ENCODE measurements at places on chromosomes 12 and 14. TPM values are rescaled to one million over a fixed set of nuclear protein-coding genes. Genes with fewer than 3 reads are reported as not detected.

DNA sequence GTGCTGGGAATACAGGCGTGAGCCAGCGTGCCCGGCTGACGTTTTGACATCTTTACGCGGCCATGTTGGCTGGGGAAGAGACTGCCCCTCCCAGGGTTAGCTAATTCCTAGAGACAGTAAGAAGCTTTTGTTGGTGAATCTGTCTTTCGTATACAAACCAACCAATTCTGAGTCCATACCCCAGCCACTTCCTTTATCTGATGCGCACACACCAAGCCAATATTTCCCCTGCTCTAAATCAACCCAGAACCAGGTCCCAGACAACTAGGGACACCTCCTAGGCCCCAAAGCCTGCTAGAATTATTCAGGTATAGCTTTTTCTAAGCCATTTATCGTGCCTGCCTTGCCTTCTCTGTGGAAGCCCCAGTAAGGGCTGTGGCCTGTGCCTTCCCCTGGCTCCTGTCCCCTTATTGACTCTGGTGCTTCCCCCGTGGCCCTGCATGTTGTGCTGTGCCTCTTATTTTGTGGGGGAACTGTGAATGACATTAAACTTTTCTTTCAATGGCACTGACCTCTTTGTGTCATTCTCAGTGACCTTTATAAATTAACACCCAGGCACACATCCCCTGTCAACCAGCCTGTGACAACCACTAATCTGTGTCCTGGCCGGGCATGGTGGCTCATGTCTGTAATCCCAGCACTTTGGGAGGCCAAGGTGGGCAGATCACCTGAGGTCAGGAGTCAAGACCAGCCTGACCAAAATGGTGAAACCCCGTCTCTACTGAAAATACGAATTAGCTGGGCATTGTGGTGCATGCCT lies 10.7 kb upstream of the EVL start:
- no peak for ATAC-seq

DNA sequence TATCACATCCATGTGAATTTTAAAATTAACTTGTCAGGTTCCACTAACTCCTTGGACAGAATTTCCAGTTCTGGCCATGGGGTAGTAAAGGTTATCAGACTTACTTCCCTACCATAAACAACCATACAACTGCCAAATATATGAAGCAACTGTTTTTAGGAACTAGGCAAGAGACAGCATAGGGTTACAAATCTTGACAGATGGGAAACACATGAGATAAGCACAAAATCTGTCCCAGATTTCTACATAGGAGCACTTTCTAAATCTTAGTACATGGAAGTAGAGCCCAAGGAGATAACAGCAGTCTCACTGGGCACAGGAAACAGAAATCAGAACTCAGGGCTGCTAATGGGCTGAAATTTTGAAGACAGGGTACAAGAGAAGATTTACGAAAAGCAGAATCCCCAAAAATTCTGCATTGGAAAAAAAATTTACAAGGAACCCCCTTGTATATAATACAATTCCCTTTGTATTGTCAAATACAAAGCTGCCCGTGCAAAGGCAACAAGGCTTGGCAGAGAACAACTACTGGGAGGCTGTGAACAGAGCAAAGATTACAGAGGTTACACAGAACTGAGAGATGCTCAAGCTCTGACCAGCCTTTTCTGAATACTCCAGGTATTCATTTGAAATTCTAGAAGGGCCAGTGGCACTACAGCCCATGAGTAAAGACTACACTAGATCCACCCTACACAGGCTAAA lies 43.2 kb downstream of the GALNT4 start:
- ATAC-seq, result no peak

DNA sequence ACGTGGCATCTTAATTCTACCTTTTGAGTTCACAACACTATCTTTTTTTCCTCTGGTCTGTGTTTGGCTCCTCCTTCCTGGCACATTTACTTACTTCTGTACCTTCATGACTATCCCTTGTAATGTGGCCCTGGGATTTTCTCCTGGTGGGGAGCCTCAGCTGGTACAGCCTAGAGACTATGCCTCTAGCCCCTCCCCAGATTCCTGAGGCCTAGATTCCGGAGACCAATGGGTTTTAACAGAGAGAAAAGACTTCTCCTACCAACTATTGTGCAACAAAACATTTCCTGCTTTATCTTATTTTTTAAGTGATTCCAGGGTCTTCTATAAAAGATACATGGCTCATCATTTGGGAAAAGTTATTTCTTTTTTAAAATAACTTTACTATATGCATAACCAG lies 216.2 kb upstream of the KRR1 start:
- ATAC-seq, result no peak

DNA sequence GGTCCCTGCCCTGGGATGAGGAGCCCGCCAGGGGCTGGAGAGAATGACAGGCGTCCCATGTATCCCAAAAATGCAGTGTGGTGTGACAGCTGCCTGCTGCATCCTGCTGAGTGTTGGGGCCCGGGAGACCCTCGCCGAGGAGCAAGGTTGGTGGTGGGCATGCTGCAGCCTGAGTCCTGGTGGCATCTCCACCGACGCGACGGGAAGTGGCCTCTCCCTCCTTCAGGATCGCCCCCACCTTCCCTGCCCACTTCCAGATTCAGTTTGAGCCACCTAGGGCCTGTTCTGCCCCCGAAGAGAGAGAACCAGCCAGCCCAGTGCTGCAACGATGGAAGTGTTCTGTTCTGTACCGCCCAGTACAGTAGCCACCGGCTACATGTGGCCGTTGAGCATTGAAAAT lies 70.1 kb downstream of the TSPAN9 start:
- ATAC-seq, result no peak

DNA sequence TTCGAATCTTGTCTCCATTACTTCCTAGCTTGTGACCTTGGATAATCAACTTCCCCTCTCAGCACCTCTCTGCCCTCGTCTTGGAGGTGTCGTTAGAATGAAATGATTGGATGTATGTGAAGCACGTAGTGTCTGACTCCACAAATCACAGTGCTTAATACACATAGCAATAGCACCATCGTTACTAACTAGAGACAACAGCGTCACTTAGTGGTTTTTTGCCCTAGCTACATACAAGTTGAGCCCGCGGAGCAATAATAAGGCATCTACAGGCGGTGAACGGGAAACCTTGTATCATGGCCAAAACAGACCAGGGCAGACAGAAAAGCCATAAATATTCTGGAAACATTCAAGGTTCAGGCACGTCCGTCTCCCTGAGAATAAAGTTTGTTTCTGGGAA lies 154.9 kb downstream of the ASCL4 start:
- ATAC-seq, result peak; percentile 31

DNA sequence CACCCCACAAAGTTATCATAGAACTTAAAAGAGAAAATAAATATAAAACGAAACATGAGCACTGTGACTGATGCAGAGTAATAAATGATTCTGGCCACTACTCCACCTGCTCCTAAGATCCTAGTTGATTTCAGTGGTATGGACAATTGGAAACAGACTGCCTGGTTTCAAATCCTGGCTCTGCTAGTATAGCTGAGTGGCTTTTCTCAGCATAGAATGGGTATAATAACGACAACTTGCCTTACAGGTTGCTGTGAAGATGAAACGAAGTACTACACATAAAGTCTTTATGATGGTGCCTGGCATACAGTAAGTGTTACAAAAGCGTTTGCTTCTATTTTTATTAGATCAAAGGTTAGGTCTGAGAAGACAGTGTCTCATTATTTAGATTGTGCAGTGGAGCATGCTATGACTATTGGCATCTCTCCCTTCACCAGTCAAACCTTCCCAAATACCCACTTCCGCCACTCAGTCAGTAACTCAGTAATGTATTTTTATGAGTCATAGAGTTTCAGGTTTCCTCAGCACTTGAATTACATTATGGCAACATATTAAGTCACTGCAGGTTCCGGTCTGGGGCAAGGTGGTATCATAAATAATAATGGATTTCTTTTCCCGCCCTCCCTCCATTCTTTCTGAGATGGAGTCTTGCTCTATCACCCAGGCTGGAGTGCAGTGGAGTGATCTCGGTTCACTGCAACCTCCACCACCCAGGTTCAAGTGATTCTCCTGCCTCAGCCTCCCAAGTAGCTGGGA lies 29.7 kb upstream of the NR2C1 start:
- ATAC-seq, result no peak

GRCh38 chr12:80761838-80762237 lies 45.1 kb downstream of the MYF5 start:
- no peak for ATAC-seq

GRCh38 chr12:4530982-4531586 lies 7.6 kb upstream of the RAD51AP1 start:
- no peak for ATAC-seq

DNA sequence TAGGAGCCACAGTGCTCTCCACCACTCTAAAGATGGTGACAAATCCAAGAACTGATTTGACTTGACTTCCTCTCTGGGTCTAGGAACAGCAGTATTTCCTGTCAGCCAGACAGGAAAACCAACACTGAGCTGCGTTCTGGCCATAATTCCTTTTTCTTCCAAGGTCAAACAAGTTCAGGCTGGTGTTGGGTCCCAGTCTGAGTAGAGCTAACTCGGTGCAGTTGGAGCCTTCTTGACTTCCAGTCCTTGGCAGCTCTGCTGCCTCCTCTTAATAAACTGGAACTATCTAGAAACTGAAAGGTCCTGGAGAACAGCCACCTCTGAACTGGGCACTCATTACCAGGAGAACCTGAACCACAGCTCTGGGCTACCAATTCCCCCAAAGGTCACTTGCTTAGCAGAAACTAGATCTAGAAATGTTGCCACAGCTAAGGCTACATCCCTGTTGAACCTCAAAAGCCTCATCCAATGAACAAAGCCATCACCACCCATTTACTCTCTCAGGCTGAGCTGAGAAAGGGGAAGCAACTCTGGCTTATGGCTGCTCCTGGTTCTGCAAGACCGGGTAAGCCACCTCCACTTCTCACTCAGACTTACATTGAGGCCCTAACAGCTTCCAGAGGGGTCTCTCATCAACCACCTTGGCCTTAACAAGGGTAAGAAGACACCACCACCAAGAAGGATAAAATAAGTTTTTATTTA lies 27.7 kb downstream of the MAX start:
- no peak for ATAC-seq

DNA sequence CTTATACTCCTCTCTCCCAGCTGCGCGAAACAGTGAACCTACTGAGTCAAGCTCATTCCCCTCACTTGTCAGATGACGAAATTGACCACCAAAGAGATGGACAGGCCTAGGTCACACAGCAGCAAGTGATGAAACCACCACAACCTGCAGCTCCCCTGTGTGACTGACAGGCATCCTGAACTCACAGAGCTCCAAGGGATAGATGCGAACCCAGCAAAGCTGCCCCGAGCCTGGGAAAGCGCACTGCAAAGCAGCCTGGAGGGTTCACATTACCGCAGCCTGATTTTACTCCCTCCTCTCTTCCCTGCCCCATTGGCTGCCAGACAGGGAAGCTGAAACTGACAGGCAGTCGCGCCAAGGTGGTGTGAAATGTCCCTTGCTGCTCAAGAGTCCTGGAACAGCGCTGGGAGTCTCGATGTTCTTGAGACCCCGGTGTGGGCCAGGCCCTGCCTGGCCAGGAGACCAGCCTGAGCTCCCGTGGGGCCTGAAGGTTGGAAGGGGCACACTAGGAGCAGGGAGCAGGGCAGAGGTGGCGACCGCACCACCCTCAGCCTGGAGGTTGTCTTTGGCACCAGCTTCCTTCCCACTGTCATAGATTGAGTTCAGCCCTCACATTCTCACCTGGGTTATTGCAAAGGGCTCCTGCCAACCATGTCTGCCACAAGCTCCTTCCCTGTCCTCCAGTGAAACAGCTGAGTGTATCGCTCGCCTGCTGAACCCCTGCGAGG lies 36.3 kb downstream of the SNRNP35 start:
- no peak for ATAC-seq

DNA sequence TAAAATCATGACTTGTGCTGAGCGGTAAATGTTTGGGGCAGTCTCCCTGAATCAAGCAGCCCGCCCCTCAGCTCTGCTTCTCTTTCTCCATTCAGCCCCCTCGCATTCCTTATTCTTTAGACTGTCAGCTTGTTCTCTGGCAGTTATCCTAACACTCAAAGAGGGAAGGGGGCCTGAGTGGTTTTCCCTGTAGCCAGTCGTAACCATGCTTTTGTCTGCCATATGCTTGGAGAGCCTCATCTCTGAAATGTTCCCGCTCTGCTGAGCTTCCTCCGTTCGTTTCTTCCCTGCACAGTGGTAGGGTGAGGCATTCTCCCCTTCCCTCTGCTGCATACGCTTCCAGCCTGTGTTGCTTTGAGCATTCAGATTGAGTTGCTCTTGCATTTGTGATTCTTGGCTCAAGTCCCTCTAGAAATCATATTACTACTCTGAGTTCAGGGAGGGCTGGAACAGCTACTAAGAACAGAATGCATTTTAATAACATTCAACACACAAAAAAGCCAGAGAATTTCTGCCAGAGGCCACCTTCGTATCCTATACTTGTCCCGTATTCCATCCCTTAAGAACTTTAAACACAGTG lies 119.7 kb downstream of the FBXL14 start:
- peak; percentile 50 for ATAC-seq

GRCh38 chr12:94829552-94829951 lies 173.9 kb downstream of the NDUFA12 start:
- ATAC-seq, result no peak

The SLC8B1 gene
- total RNA-seq, result 20.9 TPM

The TCL1B gene
- total RNA-seq, result not detected

The SLC16A7 gene
- total RNA-seq, result 18.2 TPM

The ADAMTS20 gene
- total RNA-seq, result not detected

The P2RX2 gene
- total RNA-seq, result 3.8 TPM

The EMP1 gene
- total RNA-seq, result 482 TPM

The LRIG3 gene
- total RNA-seq, result 64.6 TPM

The TMPRSS12 gene
- total RNA-seq, result not detected

The ADAM21 gene
- 0.13 TPM for total RNA-seq

Measured in gastroesophageal sphincter (tissue), 4 donors.